ENCODE measurements at places on chromosomes 3 and 15.
A peak's percentile ranks its signal among the peaks of the same experiment; 100 is the strongest.

- peak; percentile 37 for DNase-seq
Observed at GRCh38 chr3:42247576-42248027, 18.4 kb downstream of the CCK start.

DNA sequence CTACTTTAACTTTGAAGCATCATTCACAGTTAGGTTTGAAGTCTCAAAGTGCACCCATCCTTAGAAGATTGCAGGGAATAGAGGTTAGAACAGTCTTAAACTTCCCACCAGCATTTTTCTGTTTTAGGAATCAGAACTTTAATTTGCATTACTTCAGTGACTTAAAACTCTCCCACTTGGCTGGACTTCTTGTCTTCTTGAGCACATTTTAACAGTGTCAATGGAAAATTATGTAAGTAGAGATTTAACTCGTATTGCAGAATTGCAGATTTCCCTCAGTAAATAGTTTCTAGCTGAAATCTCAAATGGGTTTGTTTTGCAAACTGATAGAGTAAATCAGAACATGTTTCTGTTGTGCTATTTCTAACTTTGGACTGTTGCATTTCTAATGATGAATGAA, 369.6 kb downstream of the OTOL1 start:
- DNase-seq = no peak

DNA sequence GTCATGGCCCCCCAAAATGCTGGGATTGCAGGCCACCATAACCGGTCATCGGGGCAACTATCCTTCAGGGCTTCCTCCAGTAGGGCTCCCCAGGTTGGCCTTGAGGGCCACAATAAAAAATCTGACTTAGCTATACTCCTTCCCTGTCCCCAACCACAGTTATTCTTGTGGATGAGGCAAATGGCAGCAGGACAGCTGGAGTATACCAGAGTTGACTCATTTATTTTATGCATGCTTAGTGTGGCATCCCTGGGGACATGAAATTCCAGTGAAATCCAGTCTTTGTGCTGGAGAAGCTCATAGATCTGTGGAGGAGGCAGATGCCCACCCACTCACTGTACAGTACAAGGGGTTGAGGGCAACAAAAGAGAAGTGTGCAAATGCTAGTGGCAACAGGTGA, 109.5 kb downstream of the RORA start:
- no peak for DNase-seq

DNA sequence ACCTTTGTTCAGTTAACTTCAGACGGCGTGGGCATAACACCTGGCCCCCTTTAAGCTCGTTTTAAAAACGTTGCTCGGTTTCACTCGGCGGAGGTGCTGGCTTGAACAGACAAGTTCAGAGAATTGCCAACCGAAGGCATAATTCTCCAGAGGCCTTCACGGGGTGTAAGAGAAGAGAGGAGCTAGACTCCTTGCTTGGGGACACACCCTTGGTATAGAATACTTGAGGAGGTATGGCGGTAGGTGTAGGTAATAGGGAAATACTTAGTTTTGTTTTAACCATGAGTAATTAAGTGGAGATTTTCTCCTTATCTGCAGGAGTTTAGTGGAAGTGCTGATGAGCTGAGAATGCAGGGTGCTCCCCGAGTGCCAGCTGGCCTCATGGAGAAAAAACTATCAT, 921 bp downstream of the FBXL2 start:
- DNase-seq = no peak

GRCh38 chr15:68924866-68925560, 5.3 kb upstream of the SPESP1 start:
- DNase-seq = peak; percentile 52

GRCh38 chr15:67465196-67465952, 55.6 kb upstream of the C15orf61 start:
- DNase-seq = no peak

GRCh38 chr3:3927198-3927597, 128.0 kb downstream of the LRRN1 start:
- no peak for DNase-seq

- no peak for DNase-seq
Observed at GRCh38 chr15:25759421-25759820, 103.7 kb downstream of the ATP10A start.

DNA sequence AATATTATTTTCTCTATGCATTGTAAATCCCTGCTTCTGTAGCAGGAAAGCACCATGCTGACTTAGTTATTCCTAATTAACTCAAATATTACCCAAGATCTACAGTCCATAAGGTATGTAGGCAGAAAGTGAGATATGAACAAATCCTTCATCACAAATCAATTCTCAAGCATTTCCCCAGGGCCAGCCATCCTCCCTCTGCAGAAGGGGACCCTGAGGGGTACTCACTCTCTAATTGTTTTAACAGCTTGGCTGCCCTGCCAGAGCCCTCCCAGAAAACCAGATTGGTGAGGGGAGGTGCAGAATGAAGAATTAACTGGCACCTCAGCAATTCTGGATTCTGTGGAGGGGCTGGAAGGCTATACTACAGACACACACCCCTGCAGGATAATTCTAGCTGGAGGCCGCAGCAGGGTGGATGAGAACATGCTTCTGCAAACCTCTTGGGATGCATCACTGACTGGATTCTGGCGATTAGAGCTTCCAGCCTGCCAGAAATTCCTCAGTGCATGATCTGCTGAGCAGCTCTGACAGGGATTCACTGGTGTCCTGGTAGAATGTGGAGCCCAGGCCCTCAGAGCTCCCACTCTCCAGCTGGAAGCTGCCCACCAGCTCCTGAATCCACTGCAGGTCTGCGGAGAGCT, 88.6 kb upstream of the HERC1 start:
- DNase-seq = no peak

- DNase-seq = no peak
Observed at GRCh38 chr3:45211466-45212094, 14.5 kb downstream of the TMEM158 start.

DNA sequence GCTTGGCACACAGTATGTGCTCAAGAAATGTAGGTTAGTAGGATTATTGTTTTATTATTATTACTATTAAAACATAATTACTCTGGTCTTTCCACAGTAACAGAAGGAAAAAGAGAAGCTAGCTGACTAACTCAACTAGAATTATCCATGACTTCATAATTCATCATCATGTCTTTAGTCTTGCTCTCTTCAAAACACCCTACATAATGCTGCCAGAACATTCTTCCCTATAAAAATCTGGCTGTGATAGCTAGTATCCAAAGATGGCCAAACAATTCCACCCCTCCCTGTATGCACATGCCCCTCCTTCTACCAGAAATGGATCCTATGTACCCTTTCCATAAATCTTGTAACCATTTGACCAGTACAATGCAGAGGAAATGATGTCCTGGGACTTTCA, 48.8 kb upstream of the SRGAP3 start:
- DNase-seq = no peak

DNA sequence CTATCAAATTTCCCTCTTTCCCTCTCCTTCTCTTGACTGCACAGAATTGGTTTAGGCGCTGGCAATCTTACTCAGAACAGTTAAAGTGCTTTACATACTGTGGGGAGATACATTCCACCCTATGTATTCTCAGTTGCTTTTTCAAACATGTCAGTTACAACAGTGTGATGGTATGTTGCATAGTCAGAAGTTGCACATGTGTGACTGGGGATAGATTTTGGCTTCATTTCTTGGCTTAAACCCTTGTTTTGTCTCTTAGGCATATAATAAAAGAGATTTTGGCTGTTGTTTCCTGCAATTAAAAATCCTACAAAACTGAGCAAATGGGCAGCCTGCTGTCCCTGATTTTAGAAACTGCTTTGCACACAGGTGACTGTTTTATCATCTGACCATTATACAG, 86.7 kb downstream of the PIK3R4 start:
- no peak for DNase-seq

GRCh38 chr3:165770781-165771180, 66.4 kb downstream of the BCHE start:
- DNase-seq = no peak

DNA sequence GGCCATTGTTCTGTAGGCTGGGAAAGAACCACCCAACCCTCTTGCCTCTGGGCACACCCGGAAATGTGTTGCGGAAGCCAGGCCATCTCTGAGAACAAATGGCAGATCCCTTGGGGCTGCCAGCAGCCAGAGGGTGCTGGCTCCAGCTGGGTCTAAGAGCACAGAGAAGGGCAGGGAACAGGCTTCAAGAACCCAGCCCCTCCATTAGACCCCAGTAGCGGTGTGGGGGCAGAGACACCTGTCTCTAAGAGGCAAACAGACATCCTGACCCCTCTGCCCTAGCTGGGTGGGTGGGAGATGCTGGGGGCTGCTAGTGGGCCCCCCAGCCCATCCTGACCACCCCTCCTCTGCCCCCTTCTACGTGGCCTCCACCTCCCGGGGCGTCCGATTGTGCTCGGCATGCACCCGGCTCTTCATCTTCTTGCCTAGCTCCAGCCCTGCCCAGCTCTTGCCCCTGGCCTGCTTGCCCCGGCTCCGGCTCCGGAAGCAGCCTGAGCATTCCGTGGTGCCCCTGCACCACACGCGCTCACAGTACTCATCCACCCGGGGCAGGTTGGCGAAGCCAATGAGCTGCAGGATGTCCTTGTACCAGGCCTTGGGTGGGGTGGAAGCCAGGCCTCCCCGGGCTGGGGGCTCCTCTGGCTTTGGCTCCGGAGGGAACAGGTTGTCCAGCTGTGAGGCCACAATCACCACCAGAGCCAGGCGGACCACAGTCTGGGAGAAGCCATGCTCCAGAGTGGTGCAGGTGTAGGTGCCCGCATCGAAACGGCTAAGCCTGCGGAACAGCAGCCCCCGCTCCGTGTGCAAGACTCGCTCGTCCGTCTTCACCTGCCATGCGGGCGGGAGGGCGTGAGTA, 9.4 kb downstream of the SEMA3G start:
- DNase-seq = no peak

GRCh38 chr3:184608209-184608608, 46.6 kb downstream of the EPHB3 start:
- peak; percentile 41 for DNase-seq

GRCh38 chr3:150483226-150483625, 63.1 kb downstream of the SERP1 start:
- DNase-seq = no peak

- DNase-seq = peak; percentile 5
Observed at GRCh38 chr3:134357914-134358811, 16.1 kb downstream of the AMOTL2 start.

- no peak for DNase-seq
Observed at GRCh38 chr15:80637747-80638146, 57.4 kb upstream of the ABHD17C start.

DNA sequence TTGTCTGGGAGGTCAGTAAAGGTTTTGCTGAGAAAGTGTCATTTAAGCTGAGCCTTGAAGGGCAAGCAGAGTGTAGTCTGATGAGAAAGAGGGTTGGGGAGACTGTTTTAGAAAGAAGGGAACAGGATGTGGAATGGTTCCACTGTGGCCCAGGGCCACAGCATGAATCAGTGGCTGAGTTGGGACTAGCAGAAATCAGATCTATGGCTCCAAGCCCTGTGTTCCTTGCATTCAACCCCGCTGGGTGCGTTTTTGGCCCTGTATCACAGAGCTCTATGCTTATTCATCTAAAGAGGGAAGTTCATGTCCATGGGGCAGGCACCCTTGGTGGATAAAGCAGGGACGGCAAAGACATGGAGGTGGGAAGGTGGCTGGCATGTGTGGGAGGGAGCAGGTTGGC, 151.3 kb downstream of the CACNA1D start:
- DNase-seq = no peak

DNA sequence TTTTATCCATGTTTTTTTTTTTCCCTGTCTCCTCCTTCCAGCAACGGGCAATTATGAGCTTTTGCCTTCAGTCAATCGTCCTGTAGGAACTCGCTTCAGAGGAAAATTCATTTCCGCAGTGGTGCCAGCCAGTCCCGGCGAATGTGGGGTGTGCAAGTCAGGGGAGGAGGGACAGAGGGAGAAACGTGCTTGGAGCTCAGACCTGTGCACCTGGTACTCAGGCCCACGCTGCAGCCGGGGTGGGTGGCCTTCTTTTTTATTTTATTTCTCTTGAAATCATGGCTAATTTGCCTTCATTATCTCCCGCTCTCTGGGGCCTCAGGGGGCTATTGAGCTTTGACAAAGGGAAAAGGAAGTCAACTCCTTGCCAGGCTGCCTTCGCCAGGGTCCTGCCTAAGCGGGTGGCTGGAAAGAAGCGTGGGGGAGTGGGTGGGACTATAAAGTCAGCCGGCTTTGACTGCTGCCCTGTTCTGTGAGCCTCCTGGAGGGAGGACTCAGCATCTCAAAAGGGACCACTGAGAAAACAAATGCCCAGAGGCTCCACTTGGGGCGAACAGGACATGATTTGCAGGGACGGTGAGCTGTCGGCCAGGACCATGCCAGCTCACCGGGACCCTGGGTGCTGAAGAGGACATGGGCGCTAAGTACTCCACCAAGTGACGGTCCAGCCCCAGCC, 5.5 kb downstream of the GRIP2 start:
- no peak for DNase-seq

DNA sequence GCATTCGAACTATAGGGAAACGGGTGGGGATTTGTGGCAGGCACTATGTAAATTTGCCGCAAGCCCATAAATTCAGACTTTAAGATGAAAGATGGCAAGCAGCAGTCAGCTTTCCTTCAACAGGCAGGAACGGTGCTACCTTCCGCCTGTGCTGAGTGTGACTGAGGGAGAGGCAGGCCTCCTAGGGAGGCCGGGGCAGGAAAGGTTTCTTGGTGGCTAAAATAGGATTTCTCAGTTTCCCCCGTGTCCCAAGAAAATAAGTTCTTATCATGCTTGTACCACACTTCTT, 12.5 kb downstream of the FLNB start:
- no peak for DNase-seq

DNA sequence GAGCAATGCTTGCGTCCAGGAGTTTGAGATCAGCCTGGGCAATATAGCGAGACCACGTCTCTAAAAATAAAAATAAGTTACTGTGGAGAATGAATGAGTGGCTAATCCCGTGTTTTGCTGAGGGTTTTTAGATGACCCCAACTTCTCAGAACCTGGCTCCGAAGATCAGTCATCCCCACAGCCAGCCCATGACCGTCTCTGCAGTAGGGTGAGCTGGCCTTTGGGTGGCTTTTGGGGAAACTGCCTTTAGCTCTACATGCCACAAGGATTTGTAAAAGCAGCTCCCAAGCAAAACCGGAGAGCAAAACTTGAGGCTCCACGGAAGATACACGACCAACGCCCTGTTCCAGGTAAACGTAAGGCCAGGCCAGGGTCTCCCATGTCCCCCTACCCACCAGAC, 39.2 kb upstream of the TFRC start:
- DNase-seq = no peak

GRCh38 chr3:57152151-57153143, 12.7 kb downstream of the IL17RD start:
- no peak for DNase-seq

DNA sequence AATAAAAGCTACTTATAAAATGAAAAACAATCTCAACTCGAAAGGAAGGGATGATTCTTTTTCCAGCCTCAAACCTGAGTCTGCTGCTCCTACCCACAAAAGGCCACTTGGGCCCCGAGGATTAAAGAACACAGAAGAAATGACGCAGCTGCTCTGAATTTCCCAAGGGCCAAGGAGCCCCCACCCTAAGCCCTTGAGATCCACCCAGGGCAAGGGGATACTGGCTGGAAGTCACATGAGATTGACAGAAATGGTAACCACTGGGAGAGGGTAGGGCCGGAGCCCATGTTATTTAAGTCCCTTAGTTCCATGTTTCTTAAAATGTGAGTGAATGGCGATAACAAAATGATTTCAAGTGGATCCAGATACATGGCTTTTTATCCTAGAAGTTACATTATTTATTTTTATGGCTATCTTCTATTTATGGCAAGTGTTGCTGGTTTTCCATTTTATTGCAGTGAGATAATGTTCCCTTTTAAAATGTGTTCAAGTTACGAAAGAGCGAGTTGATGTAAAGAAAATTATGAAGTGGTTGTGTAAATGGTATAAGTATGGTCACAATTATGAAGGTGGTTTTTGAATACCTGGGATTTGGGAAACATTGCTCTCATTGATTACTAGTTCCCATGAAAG, 16.8 kb downstream of the IGDCC4 start:
- DNase-seq = no peak

GRCh38 chr3:172803489-172803888, 53.0 kb downstream of the ECT2 start:
- no peak for DNase-seq
